Mucosa of gallbladder (tissue), 1 donor: ENCODE measurements at places on chromosomes 16 and 17.

DNA sequence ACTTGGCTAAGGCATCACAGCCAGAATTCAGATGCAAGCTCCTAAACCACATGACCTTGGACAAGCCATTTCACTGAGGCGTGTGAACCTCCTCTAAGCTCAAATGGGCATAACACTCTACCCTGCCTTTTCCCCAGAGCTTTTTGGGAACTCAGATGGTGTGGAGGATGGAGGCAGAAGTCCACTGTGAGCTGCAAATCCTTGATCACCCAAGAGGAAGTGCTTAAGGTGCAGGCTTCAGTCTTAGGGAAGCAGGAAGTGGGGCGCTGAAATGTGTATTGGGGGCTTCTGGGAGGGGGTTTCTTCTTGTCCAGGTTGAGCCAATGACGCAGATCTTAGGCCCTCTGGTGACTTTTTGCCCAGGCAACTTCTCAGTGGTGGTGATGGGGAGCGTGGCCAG, 12.9 kb downstream of the CIITA start:
- DNase-seq: no peak

DNA sequence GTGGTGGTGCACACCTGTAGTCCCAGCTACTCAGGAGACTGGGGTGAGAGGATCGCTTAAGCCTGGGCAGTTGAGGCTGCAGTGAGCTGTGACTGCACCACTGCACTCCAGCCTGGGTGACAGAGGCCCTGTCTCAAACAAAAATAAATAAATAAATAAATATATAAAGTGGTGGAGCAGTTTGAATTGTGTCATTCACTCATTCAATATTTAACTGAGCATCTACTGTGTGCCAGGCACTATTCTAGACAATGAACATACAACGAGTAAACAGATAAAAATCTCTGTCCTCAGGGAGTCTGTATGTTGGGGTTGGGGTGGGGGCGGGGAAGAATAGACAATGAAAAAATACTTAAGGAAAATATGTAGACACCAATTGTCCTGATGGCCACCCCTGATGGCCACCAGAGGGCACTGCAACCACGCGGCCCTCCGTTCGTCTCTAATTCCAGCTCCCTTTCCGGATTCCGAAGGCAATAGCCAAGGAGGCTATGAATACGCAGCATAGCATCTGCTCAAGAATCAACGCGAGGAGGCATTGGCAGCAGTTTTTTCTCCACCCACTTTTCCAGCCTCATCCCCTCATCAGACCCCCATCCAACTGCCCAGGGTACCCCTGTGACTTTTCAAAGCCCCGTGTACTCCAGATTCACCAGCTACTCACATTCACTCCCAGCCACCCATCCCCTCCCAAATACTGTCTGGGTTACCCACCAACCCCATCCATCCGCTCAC, 21.4 kb downstream of the QPRT start:
- peak; percentile 82 for DNase-seq

DNA sequence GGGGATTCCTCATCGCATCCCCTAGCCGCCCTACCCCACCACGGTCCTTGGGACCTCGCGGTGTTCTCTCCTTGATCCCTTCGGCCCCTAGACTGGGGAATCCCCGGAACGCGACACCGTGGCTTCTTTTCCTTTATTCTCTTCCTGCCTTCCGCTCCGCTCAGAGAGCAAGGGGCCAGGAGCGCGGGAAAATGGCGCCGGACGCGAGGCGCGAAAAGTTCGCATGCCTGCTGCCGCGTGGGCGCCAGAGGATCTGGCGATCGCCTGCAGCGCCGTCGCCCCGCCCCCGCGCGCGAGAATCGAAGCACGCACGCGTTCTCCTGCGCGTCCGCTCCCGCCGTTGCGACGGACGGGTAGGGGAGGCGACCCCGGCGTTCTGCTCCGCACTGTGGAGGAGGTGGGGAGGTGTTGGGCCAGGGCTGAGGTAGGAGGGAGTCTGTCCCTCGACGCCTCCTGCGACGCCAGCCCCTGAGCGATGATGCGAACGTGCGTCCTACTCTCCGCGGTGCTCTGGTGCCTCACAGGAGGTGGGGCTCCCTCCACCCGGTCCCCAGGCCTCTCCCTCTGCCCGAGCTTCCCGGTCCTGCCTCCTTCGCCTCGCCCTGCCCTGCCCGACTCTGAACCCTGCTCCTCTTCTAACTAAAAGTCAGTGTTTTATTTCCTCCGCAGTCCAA, at the start of gene ZPBP2:
Gene ZPBP2, plus strand, starts transcription at position 323 of the 674 bp plus-strand sequence. Its CDS starts 153 bp downstream, at position 476.
- no peak for DNase-seq

DNA sequence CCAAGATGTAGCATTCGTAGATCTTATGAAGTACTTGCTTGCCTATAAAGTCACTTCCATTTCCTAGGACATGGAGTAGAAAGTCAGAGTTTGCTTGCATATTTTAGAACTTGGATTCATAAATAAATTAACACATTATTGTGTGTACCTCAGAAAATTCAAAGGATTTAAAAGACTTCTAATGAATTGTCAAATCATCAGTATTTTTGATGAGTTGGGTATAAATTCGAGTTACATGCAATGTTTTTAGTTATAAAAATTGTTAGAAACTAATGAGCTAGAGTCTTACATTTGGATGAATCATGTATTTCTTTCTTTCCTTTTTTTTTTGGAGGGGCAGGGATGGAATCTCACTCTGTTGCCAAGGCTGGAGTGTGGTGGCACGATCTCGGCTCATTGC, 156.9 kb upstream of the KCNJ16 start:
- DNase-seq: no peak

GRCh38 chr16:4060823-4061222, 55.4 kb downstream of the ADCY9 start:
- no peak for DNase-seq

- no peak for DNase-seq
Measured at GRCh38 chr17:32323046-32323445, 18.9 kb downstream of the C17orf75 start.

DNA sequence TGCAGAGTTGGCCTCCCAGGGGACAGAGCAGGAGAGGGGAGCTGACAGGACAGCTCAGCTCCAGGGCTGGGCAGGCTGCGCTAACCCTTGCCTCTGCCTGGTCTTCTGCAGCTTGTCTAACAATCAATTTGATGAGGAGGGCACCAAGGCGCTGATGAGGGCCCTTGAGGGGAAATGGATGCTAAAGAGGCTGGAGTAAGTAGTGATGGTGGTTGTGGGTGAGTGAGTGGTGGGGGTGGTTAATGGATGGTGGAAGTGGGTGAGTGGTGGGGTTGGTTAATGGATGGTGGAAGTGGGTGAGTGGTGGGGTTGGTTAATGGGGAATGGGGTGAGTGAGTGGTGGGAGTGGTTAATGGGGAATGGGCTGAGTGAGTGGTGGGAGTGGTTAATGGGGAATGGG, 22.0 kb upstream of the CPNE2 start:
- no peak for DNase-seq

DNA sequence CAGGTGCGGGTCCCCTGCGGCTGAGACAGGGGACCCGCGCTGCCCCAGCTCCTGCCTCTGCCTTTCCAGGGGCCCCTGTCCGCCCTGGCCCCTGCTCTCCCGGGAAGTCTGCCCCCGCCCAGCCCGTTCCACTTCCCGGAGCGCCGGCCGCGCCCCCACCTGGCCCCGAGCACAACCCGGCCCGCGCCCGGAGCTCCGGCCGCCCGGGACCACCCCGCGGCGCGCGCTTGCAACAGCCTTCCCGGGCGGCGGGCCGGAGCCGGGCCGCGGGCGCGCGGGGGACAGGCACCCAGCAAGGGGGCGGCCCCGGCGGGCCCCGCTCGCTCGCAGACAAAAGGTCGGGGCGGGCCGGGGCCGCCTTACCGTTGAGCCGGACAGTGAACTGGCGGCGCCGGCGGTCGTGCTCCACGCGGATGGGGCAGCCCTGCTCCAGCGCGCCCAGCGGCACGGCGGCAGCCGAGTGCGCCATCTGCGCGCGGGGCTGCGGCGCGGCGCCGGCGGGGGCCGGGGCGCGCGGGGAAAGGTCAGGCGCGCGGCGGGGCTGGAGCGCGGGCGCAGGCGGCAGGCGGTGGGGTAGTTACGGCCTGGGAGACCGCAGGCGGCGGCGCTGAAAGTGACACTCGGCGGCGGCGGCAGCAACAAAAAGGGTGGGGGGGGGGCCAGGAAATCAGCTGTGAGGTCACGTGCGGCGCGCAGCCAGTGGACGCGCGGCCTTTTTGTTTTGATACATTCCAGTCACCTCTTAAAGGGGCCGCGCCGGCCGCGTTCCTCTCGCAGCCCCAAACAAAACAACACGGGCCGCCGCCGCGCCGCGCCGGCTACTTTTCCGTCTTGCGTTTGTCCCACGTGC, at the start of gene NATD1:
Gene NATD1, minus strand, starts transcription at position 615 of the 850 bp plus-strand sequence. Its CDS starts 146 bp downstream, at position 469.
- DNase-seq: peak; percentile 89

DNA sequence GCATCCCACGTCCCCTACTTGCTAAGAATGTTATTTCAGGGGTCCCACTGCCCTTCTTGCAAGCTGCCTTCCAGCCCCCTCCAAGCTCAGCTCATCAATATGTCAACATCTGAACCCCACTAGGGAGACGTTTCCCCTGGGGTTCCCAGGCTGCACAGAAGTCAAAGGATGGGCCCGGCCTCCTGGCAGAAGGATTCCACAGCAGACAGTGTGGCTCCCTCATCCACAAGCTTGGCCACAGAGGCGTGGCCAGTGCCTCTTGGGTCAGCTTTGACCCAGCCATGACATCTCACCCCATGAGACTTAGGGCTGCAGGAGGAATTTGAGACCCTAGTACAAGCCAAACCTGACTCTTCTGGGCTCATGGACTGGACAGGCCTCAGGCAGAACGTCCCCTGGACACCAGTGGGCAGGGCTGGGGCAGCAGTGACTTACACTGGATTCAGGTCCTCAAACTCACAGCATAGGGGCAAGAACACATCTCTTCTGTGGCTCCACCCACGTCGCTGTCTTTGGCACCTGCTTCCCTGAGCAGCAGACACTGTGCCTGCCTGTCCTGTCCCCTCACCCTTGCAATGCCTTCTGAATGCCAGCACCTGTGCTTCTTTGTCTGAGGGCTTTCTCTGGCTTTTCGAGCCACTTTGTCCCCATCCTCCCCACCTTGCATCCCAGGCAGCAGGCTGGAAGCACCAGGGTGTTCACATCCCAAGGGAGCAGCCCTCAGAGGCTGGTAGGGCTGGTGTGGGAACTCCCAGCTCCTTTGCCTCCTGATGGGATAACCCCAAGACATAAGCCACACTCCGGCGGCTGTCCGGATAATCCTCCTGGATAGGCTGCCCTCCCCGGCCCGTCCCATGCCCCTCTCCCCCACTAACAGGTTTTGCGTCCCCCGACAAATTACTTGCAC, 56.0 kb upstream of the ENPP7 start:
- no peak for DNase-seq
